ENCODE measurements at places on chromosomes 2 and 18. TPM values are rescaled to one million over a fixed set of nuclear protein-coding genes. Genes with fewer than 3 reads are reported as not detected.

- no peak for DNase-seq
Measured at GRCh38 chr2:8494589-8494988, 187.3 kb upstream of the ID2 start.

ICOS gene
- 99.2 TPM for total RNA-seq

CNNM3 gene
- 17.2 TPM for total RNA-seq

- DNase-seq = no peak
Measured at GRCh38 chr2:106147665-106148064, 46.4 kb downstream of the UXS1 start.

- no peak for DNase-seq
Measured at GRCh38 chr18:72672364-72673184, 128.4 kb upstream of the CBLN2 start.

GRCh38 chr2:235287375-235287733 lies 206.5 kb upstream of the AGAP1 start:
- no peak for DNase-seq

- DNase-seq = no peak
Measured at GRCh38 chr2:70258532-70258875, 567 bp downstream of the PCYOX1 start.
